ENCODE measurements at places on chromosomes 1 and 21.

DNA sequence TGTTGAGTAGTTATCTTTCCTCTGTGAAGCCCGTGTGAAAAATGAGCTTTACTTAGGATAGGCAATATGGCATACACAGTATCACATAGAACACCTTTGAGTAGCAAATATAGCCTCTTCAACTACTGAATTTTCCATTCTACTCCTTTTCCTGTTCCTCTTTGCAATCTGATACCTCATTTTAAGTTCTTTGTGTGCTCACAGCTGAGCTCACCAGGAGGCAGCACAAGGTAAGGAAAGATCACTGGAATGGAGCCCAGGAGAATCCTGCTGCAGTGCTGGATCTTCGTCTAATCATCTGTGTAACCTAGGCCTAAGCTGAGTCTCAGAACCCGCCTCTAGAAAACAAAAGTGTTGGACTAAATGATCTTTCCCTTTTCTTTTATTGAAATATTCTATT is 171.0 kb downstream of the LRRC40 start:
- DNase-seq: no peak

GRCh38 chr1:188188317-188188716 is 1359.6 kb downstream of the PLA2G4A start:
- no peak for DNase-seq

DNA sequence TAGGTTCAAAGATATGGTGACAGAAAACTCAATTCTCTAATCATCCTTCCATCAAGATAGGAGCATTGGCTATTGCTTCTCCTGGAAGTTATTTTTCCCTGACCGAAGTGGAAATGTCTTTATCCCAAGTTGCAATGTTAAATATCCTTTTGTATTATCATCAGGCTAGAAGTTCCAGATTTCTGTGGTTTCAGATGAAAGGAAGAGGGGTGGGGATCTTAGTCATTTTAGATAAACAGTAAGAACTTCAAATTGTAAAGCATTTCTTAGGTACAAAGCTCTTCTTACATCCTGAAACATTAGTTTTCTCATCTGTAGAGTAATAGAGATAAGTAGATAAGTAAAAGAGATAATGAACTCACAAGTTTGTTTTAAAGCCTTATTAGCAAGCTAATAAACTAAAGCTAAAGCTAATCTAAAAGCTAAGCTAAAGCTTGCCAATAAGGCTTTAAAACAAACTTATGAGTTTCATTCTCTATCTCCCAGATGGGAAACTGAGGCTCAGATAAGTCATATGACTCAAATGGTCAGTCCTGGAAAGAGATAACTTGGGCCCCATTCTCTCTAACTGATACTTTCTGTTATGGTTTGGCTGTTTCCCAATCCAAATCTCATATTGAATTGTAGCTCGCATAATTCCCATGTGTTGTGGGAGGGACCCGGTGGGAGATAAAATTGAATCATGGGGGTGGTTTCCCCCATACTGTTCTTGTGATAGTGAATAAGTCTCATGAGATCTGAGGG is 99.2 kb upstream of the KCNK2 start:
- no peak for DNase-seq

DNA sequence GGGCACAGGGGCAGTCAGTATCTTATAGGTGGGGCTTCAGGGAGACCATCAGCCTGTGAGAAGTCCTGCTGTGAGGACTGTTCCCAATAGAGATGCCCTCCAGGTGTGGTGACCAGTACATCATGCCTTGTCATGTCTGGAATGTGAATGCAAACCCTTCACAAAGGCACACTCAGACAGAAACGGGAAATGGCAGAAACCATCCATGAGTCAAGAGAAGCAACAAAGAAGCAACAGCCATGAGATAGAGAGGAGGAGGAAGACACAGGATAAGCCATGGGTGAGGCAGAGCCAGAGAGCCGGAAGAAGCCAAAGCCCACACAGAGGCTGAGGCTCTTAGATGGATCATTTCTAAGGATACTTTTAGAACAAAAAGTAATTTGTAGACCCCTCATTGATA is 20.1 kb upstream of the ZP4 start:
- no peak for DNase-seq

- DNase-seq: no peak
Measured at GRCh38 chr1:11143401-11143800, 43.7 kb upstream of the EXOSC10 start.

GRCh38 chr1:201360486-201360885 is 17.0 kb downstream of the TNNT2 start:
- DNase-seq: no peak

DNA sequence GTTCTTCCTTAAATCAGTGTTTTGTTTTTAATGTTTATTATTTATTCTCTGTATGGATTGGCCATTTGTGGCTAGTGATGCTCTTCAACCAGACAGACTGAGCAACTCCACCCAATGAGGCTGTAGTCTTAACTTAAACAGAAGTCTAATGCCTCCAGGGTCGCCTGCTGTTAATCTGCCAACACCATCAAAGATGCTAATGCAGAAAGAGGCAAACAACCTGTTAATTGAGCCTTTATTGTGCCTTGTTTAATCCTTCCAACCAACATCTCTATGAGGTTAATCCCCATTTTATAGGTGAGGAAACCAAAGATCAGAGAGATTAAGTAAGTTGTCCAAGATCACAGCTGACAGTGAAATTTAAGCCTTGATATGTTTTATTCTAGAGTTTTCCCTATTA is 79.4 kb upstream of the SSX2IP start:
- no peak for DNase-seq

- no peak for DNase-seq
Measured at GRCh38 chr1:206935491-206936067, 10.7 kb downstream of the PIGR start.

GRCh38 chr1:106526650-106527049 is 529.8 kb upstream of the PRMT6 start:
- no peak for DNase-seq

DNA sequence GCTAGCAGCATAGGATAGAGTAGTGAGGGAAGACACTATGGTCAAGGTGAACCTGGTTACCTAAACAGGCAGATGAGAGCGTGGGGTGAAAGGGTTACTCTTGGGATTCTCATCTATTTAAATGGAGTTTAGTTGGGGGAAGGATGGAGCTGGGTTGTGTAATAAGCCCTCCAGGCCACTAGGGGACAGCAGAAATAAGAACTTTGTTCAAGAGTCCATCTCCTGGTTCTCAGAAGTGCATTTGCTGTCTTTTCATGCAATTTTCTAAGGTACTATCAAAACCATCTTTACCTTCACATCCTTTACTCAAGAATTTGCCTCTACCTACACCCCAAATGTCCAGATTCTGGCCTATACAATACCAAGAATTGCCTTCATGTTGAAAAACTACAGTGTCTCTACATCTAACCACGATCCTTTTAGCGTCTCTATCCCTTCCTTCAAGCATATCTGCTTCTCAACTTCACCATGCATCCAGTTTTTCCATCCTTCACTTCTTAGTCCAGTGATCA is 28.0 kb downstream of the SLAMF1 start:
- DNase-seq: no peak

- no peak for DNase-seq
Measured at GRCh38 chr1:43021547-43022474, 63.1 kb upstream of the SLC2A1 start.

GRCh38 chr1:14611792-14612191 is 13.3 kb downstream of the KAZN start:
- no peak for DNase-seq

DNA sequence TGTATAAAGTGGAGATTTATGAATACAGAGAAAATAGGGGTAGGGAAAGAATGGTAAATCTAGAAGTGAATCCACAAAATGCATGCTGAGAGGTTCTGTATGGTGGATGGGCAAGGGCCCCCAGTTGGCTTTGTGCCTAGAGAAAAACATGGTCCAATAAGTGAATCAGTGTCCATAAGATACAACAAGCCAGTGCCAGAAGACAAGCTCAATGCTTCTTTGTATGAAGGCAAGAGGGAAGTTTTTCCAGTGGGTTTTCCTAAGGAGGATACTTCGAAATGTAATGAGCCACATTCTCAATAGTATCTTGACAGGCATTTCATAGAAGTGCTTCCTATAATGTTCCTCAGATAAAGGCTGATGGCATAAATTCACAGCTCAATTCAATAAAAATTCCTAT is 169.4 kb upstream of the HMCN1 start:
- no peak for DNase-seq

GRCh38 chr1:46393510-46393909 is 607 bp upstream of the FAAH start:
- DNase-seq: no peak

GRCh38 chr21:37341254-37341960 is 25.2 kb upstream of the DYRK1A start:
- no peak for DNase-seq

- no peak for DNase-seq
Measured at GRCh38 chr1:178552856-178553255, 39.9 kb downstream of the TEX35 start.

GRCh38 chr1:23184212-23184934 is 15.7 kb upstream of the LUZP1 start:
- DNase-seq: no peak

DNA sequence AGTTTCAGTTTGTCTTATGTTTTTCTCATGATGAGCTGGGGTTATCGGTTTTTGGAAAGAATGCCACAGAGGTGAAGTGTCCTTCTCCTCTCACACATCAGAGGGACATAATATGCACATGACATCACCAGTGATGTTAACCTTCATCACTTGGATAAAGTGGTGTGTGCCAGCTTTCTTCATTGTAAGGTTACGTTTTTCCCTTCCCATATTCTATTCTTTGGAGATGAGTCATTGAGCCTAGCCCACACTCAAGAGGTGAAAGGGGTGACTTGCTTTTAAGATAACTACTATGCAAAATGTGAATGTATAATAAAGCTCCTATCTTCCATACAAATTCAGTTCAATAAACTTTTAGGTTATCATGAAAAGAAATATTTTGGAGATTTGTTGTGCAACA is 36.7 kb upstream of the MAGI3 start:
- DNase-seq: no peak

- no peak for DNase-seq
Measured at GRCh38 chr1:164131949-164132348, 427.0 kb upstream of the PBX1 start.
